ENCODE measurements at places on chromosomes 16 and 17.

DNA sequence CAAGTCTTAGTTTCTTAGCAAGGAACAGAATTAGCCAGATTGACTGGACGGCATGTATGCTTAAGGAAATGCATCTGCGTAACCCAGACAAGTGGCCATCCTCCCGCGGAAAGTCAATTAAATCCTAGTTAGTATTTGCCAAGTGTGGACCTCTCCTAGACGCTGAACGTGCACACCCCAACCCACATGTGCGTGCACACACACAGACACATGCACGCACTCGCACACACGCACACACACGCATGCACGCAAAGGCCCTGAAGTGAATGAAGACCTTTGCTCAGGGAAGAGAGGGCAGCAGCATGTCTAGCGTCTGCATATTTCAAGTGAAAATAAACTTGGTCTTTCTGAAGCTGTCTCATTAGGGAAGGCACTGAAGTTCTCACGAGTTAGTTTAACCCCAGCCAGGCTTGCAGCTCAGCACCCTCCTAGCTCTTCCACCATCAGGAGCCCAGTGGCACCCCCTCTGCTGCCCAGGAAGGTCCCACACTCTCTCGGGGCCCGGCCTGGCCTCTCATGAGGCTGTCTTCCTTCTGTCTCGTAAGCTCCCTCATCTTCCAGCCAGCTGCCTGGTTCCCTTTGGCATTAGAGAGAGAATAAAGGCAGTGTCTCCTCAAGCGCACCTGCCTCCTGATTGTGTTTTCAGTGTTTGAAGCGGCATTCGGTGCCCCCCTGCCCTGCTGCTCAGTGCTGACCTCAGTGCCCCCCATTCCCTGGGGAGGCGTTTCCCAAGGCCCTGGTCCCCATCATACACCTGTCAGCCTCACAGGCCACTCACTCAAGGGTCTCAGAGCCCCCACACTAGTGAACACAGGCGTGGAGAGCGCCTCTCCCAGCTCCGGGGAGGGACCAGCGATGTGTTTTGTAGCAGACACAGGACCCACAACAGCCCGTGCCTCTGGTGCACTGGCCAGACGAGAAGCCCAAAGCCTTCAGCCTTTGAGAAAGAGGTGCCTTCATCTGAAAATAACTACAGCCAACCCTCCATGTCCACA is 52.2 kb upstream of the CHMP6 start:
- peak; percentile 12 for DNase-seq

GRCh38 chr16:3787924-3788661 is 70.8 kb upstream of the TRAP1 start:
- no peak for DNase-seq

DNA sequence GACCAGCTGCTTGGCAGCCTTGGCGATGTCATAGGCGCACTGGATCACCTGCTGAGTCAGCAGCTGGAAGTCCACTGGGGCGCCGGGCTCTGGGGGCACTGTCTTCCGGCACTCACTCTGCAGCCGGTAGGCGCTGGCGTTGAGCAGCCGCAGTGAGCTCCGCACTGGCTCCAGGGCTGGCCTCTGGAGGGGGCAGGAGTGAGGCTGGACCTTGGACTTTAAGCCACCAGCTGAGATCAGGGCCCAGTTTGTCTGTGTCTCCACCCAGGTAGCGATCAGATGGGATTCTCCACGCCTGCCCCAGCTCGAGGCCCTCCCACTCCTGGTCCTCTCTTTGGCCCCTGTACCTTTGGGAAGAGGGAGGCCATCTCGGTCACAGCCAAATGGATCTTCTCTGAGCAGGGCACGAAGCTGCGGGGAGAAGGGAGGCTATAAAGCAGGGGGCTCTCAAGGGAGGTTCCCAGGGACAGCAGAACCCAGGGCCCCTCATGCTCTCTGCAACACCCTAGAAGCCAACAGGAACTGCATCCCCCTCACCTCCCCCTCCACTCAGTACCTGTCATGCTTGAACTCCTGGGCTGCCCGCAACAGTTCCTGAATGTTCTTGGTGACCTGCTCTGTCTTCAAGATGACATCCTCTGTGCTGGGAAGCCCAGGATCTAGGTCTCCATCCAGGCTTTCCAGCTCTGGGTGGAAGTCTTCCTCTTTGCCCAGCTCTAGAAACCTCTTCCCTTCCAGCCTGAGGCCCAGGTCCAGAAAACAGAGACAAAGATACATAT is 6.4 kb downstream of the TP53I13 start:
- DNase-seq, result no peak

DNA sequence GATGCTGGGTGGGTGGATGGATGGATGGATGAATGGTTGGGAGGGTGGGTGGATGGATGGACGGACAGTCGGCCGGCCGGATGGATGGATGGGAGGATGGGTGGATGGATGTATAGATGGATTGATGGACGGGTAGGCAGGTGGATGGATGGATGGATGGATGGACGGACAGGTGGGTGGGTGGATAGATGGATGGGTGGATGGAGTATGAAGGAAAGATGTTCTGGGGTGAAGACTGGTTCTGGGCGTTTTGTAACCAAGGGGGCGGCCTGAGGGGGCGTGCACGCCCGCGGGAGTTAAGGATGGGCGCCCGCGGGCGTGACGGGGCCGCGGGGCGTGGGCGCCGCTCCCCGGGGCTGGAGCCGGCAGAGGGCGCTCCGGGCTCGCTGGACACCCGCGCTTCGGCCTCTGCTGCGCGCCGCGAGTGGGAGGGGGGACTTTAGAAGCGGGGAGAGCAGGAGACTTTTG is at the start of gene NECAB2:
Gene NECAB2 (plus strand): TSS at position 407 of the 468 bp plus-strand sequence. CDS start 405 bp downstream, outside the sequence.
- no peak for DNase-seq

GRCh38 chr16:53768593-53768992 is 64.6 kb downstream of the FTO start:
- no peak for DNase-seq

DNA sequence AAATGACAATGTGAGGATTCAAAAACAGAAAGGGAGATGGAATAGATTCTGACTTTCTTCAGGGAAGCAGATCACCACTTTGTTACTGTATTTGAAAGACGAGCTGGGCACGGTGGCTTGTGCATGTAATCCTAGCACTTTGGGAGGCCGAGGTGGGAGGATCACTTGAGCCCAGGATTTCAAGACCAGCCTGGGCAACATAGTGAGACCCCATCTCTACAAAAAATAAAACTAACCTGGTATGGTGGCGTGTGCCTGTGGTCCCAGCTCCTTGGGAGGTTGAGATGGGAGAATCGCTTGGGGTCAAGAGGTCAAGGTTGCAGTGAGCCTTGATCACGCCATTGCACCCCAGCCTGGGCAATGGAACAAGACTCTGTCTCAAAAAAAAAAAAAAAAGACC is 34.0 kb downstream of the PIGL start:
- no peak for DNase-seq

GRCh38 chr17:2482218-2482617 is 29.5 kb downstream of the METTL16 start:
- no peak for DNase-seq

GRCh38 chr17:13114601-13115031 is 96.8 kb upstream of the ELAC2 start:
- no peak for DNase-seq

GRCh38 chr17:18038149-18038850 is 668 bp downstream of the ATPAF2 start:
- no peak for DNase-seq

GRCh38 chr16:81366316-81366932 is 51.7 kb downstream of the GAN start:
- no peak for DNase-seq

DNA sequence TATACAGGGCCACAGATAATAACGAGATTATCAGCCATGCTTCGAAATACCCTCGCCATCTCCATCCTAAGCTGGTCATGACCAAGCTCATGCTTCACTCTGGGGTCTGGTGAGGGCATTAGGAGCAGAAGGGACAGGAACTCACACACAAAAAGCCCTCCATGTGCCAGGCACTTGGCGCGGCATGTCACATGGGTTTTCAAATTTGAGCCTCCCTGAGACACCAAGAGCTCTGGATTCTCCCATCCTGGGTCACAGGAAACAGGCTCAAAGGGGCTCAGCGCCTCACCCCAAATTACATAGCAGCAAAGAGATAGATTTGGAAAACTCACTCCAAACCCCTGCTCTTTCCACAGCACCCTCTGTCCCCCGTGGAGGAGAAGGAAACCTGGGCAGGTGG is 239.5 kb downstream of the GSG1L start:
- no peak for DNase-seq

- peak; percentile 22 for DNase-seq
Observed at GRCh38 chr17:18070861-18071340, 16.8 kb upstream of the DRG2 start.

GRCh38 chr16:11721781-11722467 is 20.7 kb downstream of the TXNDC11 start:
- no peak for DNase-seq

GRCh38 chr17:44826123-44826790 is 3.8 kb downstream of the GJC1 start:
- no peak for DNase-seq

- DNase-seq, result no peak
Observed at GRCh38 chr16:88554711-88555264, 15.4 kb upstream of the ZC3H18 start.

- DNase-seq, result peak; percentile 74
Observed at GRCh38 chr17:512926-513325, 160.3 kb upstream of the RPH3AL start.

DNA sequence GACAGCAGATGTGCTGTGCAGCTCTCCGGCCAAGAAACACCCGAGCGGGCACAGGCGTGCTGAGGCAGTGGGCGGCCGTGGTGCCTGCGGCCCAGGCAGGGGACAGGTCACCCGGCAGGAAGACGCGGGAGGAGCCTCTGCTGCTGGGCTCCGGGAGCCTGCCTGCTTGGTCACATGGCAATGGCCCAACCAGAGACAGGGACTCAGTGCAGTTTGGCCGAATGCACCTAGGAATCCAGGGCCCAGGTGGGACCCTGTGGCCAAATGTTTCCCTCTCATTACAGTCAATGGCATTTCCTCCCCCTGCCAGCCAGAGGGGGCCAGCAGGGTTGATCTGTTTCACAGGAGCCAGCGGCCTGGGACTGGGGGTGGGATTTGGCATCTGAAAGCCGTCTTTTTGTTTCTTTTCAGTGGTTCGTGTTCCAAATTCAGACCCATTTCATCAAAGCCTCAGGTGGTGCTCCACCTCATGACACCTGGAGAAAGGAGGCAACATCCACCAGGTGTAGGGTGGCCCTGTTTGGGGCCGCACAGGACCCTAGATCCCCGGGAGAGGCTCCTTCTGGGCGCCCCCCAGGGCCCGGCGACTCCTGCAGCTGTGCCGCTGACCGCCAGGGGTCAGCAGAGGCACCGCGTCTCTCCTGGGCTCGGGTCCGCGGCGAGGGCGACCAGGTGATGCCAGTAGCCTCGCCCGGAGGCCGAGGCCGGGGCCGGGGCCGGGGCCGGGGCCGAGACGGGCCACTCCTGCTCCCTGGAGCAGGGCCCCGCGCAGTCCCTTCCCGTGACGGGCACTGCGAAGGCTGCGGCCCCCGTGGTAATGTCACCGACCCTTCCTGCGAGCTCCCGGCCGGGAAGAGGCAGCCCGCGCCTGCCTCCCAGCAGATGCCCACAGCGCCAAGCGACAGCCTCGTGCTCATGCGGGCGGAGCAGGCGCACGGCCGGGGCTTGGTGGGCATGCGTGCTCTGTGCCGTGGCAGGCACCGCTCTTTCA is 118.5 kb downstream of the C16orf78 start:
- DNase-seq, result peak; percentile 64

DNA sequence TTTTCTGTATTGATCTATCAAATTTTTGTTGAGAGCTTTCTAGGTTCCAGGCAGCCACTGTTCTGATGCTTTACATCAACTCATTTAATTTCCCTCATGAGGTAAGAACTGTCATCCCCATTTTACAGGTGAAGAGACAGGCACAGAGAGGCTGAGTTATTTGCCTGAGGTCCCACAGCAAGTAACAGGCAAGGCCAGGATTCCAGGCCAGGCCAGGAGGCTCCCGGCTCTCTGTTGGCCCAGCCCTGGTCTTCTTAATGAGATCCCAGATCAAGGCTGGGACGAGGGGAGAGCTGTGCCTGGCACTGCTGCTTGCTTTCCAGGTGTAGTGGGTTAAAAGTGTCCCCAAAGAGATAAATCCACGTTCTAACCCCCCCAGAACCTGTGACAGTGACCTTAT is 22.4 kb upstream of the RMI2 start:
- no peak for DNase-seq

DNA sequence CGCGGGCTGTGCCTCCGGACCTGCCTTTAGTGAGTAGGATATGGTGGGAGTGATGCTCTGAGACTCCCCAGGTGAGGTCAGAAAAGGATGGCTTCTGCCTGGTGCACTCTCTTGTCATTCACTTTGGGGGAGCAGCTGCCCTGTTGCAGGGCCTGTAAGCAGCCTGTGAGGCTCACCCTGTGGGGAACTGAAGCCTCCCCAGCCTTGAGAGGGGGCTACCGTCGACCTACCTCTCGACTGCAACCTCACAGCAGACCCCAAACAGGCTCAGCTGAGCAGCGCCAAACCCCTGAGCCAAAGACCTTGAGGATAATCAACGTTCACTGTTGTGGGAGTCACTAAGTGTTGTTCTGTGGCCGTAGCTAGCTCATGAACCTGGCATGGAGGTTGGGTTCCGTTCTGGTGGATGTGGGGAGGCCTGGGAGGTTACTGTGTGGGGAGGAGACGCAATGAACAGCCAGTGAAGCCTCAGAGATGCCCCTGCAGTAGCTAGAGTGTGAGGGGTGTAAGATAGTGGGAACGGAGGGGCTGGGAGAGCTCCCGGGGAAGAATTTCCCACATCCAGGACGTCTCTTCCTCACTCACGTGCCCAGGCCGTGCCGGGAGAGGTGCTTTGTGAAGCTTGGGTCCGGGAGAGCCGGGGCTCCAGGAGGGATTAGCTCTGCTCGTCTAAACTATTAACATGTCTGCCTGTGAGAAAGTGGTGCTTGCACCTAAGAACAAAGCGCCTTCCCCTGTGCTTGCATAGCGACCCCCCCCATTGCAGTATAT is 38.8 kb downstream of the METRNL start:
- no peak for DNase-seq

DNA sequence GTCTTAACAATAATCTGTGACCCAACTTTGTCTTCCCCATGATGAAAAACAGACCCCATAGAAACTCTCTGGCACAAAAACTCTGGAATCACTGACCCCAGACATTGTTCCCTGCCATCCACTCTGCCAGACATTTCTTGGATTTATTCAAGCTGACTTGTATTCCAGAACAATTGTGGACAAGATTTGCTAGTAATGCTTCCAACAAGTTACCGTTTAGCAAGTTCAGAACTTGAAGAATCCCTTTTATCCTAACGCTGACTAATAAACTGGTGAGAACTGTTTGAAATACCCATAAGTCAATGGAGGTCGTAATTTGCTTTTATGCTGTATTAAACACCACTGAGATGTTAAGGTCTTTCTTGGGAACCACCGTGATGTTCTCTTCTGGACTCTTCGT is 10.5 kb downstream of the HSBP1 start:
- no peak for DNase-seq

GRCh38 chr17:44915862-44916780 is 821 bp upstream of the GFAP start:
- DNase-seq, result no peak

Data from uterus (tissue), 4 donors.